ENCODE measurements at places on chromosomes 11 and 22.

DNA sequence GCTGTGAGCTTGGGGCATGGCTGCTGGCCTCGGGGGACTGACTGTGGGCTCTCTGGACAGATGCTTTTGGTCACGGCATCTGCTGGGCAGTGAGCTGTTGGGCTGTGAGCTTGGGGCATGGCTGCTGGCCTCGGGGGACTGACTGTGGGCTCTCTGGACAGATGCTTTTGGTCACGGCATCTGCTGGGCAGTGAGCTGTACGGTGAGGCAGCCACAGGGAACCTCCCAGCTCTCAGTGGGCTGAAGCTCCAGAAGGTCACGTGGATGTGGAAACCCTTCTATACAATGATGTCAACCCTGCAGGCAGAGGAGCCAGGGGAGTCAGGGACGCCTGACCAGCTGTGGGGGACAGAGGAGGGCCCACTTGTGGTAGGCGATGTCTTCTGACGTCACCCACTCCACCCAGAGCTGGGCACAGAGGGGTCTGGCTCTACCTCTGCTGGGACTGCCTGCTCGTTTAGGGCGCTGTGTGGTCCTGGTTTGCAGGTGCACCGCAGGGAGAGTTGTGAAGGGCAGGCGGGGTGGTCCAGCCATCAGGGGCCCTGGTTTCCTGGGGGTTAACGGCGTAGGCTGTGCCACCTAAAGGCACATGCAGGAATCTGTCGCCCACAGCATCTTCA lies 1331.3 kb downstream of the BRD1 start:
- no peak for DNase-seq

DNA sequence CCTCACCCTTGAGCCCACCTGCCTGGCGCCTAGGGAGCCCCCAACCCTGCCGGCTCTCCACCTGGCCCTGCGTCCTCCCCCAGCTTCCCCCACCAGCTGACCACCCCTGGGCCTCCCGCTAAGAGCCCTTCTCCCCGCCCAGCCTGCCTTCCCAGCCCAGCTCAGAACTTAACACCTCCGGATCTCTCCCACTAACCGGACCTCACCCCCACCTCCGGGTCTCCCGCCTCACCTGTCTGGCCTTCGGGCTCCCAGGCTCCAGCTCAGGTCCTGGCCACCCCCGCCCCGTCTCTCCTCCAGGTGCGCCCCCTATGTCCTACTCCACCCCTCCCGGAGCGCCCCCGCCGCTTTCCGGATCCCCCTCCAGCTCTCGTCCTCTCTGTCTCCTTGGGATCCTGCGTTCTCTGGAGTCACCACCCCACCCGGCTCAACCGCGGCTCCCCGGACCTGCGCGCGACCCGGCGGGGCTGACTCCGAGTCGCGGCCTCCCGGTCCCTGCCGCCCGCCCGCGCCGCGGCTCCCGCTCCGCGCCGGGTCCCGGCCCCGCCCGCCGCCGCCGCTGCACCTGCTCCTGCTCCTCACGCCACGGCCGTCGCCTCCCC lies at the start of gene KCNJ11:
Gene KCNJ11 (minus strand): TSS at position 51 of the 602 bp plus-strand sequence. CDS start 568 bp downstream, outside the sequence.
- no peak for DNase-seq

DNA sequence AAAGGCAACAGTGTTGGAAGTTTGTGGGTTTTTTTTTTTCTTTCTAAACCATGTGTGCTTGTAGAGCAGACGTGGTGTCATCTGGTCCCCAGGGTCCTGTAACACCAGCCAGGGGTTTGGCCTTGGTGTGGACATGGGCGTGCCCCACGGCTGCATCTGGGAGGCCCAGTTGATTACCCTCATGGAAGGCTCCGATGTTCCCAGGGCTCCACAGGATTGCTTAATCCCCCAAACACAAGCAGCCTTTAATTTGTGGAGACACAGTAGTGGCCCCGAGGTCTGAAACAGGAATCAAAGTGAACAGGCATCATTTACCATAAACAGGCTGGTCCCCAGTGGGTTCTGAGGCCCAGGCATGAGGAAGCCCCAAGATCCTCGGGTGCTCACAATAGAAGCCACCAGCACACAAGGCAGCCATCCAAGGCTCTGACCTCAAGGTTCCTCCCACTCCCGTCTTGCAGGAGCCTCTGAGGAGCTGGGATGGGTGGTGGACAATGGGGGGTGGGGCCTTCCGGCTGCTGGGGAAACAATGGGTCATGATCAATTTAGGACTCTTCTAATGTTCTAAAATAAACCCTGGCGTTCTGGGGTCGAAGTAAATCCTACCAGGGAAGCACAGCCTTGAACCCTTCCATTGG lies 115.0 kb upstream of the CD82 start:
- no peak for DNase-seq

DNA sequence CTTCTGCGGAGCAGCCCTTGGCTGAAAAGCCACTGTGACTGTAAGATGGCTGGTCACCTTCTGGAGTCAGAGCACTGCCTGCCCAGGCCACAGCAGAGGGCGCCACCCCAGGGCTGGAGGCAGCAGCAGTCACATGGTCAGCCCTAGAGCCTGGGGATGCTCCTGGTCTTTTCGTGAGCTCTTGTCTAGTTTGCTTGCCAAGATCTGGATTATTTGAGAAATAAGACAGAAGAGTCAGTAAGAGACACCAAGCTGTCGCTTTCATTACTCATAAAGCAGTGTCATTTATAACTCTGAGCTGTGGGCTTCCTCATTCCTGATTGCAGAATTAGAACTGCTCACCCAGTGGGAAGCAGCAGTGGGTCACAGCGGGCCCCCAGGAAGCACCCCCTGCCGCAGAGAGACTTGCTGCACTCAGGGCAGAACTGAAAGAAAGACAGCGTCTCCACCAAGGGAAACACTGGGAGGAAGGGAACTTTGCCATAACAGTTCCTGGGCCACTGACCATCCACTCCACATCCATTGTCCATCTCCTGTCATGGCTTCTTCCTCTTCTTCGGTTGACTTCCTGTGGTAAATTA lies 56.7 kb downstream of the PPP6R2 start:
- no peak for DNase-seq

DNA sequence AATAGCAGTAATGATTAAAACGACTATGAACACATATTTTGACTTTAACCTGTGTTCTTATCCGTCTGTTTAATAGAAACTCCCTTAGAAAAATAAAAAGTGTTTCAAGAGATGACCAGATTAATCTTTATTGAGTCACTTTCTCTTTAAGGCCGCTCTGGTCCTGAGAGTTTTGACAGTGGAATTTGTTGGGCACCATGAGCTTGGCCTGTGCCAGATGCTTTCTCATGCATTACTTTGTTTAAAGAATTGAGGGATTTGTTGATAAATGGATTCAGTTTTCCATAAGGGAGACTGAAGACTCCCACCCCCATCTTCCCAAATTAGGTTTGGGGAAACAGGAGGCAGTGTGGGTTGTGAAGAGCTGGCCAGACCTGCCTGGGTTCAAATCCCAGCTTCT lies 53.2 kb upstream of the ALX4 start:
- no peak for DNase-seq

Measured in NCI-H524 treated with DMSO at 0.1 percent for 48 hours (cell line).